Astrocyte of the hippocampus (primary cell): ENCODE measurements at places on chromosomes 16 and 17.
A peak's percentile ranks its signal among the peaks of the same experiment; 100 is the strongest.

GRCh38 chr17:28737770-28738679, 5.8 kb upstream of the TRAF4 start:
- no peak for DNase-seq

DNA sequence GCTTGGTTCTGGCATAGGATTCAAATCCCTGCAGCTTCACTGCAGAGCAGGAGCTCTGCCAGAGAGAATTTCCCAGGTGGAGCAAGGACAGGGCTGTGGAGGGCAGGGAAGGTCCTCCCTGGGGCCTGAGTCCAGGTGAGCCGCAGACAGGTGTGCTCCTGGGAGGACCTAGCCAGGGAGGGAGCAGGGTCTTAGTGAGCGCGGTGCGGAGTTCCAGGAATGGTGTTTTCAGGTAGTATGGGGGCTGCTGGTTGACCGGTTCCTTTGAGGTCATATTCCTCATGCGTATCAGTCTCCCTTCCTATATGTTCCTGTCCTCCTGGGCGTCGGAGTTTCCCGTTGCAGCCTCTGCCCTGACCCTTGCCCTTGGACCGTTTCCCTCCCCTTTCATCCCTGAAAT, 813.3 kb downstream of the KCNJ18 start:
- no peak for DNase-seq

DNA sequence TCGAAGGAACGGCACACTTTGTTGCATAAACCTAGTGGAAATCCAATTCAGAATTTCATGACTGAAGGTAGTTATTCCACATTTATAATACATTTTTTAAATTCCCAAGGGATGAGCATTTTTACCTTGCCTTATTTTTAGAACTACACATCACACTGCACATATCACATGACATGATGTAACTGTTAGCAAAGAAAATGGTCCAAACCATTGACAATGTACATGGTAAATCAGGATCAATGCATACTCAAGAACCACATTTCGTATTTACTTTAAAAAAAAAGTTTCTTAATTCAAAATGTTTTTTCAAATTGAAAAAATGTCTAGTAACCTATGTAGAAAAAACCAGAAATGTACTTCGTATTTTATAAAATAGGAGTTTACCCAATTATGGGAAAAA, 2.5 kb downstream of the KANSL1 start:
- DNase-seq: no peak

- DNase-seq: no peak
Observed at GRCh38 chr16:30401768-30402425, 5.5 kb upstream of the ZNF771 start.

DNA sequence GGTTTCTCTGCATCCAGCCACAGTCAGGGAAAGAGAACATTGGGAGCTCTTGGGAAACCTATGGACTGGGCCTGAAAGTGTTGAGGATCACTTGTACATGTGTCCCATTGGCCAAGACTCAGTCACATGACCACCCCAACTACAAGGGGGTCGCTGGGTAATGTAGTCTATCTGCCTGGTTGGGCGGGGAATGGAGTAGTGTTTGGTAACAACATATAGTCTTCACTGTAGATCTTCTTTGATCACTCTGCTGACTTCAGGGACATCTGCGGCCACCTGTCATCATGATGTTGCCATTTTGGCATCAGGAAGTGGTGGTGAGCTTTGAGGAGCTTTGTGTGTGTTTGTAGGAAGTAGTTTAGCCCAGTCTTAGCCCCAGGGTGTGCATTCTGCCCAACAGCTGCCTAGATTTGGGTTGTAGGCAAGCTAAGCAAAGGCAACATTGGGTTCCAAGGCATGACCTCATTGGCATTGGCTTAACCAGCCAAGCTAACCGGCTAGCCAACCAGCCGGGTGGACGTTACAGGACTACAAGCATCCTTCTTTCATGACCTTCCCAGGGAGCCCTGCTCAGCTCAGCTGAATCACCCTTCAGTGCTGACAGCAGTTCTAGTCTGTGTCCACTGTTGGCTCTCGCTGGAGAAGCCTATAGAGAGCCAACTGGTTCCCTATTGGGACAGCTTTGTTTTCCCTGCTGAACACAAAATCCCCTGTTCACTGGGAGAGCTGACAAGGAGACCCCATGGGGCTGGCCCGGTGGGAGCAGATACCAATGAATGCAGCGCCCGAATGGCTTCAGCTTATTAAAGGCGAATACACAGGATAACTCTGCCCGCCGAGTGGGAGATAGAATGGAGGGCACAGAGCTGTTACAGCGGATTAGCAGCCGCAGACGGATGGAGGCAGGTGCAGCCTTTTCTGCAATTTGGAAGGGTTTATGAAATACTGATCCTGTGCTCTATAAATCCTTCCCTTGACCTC, 178.6 kb downstream of the NTN1 start:
- DNase-seq: peak; percentile 8

DNA sequence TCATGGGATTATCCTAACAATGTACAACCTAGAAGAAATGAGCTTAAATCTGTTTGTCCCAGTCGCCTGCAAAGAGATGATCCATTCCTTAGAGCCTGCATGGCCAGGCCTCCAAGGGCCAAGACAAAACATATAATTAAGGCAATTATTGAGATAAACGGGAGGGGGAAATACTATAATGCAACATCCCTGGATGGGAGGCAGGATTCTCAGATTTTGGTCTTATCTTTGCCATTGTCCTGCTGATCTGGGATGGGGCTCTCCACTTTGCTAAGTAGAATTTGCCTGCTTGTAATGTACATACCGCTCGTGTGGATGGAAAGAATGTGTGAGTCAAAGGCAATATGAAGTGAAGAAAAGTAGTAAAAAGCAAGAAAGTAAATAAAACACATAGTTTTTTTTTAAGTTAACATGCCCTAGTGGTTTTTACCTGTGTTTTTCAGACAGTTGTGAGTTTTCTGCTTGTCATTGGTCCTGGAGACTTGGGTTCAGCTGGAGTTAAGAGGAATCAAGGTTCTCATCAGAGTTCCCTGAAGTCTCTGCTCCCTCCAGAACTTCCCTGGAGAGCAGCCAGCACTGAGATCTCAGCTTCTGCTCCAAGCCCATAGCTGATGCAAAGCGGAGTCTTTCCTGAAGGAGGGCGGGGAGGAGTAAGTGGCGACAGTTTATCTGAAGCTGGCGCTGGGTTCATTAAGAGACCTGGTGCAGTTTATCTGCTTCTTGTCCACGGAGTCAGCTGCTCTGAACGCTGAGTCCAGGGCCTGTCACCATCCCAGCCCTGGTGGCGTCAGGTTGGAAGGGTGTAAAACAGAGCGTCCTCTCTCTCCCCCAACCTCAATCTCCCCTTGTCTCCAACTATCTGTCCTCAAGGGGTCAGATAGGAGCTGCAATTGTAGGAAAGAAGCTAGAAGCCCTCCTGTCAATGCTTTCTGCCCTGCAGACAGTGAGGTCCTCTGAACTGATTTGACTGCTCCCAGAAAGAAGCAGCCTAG, 30.1 kb downstream of the HOXB1 start:
- DNase-seq: no peak
